Activated naive CD4-positive, alpha-beta T cell treated with anti-CD3 and anti-CD28 coated beads for 36 hours (primary cell): ENCODE measurements at places on chromosomes 12 and 14.

GRCh38 chr12:107570721-107571120 lies 114.9 kb upstream of the PWP1 start:
- no peak for DNase-seq

DNA sequence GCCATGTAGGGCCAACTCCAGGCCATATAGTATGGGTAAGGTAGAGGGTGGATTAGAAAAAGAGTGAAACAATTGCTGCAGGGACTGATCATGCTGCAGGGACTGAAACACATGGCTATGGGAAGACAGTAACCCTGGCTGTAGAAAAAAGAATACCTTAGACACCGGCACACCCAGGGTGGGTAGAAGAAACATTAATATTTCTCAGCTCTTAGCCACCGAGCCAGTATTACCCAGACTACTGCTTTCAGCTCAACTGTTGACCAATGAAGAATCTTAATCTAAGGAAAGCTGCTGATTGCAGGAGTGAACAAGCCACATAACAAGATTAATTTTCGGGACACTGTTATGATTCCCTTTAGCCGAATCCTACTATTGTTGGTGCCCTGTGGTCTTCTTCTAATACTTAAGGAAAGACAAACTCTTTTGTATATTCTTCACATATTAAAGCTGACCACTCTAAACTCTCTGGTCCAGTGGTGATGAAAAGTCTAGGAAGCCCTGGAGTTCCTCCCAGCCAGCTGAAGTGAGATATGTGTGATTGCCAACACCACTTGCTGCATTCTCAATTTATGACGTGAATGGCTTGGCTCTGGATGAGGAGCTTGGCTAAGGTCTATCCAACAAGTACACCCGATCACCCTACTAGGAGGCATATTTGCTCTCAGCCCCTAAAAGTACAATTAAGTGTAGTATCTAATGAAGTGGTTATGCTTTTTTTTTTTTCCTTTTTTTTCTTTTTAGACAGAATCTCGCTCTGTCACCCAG lies 69.2 kb downstream of the NOVA1 start:
- no peak for DNase-seq

- no peak for DNase-seq
Measured at GRCh38 chr14:88848571-88848970, 24.1 kb downstream of the TTC8 start.

DNA sequence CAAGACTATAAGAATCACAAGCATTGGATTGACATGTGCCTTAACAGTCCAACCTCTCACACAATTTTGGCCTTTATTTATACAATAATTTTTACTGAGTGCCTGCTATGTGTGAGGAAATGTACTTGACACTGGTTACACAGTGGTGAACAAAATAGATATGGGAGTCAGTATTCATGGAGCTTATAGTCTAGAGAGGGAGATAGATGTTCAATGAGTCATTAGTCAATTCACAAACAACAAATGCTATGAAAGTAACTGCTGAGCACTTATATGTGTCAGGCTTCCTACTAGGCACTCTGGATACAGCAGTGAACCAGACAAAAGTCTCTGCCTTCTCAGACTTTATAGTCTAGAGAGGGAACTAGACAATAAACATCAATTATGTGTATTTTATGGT lies 3.7 kb downstream of the CFAP54 start:
- no peak for DNase-seq

DNA sequence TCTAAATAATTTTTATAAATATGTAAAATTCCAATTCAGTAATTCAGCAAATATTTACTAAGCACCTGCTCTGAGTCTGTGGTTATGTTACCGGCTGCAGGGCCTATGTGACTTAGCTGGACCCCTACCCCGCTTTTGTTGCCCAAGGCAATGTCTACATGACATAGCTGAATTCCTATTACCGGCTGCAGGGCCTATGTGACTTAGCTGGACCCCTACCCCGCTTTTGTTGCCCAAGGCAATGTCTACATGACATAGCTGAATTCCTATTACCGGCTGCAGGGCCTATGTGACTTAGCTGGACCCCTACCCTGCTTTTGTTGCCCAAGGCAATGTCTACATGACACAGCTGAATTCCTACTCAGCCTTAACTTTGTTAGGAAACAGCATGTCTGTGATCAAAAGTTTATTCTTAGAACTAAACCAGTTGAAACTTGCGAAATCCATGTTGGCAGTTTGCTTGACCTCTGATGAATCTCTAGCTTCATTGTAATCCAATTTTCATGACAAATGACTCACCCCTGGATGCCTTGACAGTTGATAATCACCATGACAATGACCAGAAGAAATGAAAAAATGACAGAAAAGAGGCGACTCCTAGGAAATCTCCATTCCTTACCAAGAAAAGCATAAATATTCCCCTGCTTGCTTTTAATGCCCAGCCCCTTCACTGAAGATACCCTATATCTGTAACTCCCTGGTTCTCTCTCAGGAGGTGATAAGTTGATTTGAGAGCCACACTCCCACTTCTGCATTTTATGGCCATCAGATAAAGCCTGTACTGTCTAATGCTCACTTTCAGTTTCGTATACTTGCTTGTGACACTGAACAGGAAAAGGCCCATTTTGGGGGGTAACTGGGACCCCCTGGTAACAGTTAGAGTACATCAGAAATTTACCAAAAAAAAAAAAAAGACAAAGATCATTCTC lies 148.4 kb upstream of the SYT10 start:
- DNase-seq = no peak

DNA sequence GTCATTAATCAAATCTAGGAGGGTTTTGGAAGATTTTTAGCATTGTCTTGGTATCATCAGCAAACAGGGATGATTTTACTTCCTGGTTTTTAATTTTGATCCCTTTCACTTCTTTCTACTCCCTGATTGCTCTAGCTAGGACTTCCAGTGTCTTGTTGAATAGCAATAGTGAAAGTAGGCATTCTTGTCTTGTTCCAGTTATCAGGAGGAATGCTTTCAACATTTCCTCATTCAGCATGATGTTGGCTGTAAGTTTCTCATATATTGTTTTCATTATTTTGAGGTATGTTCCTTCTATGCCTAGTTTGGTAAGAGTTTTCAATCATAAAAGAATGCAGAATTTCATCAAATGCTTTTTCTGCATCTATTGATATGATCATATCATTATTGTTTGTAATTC lies 244.2 kb upstream of the CLEC14A start:
- no peak for DNase-seq

DNA sequence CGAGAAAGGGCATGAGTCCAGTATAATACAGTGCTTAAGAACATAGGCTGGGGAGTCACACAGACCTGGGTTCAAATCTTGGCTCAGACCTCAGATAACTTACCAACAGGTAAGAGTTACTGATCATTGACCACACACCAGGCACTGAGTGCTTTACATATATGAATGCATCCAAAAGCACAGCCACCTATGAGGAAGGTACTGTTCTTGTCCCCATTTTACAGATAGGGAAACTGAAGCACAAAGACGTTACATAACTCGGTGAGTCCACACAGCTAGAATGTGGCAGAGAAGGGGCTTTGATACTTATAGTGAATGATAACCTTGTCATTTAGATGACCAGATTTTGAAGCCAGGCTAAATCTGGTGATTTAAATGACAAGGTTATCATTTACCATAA lies 27.6 kb downstream of the FAIM2 start:
- DNase-seq = no peak

GRCh38 chr14:90114554-90114953 lies 52.8 kb downstream of the KCNK13 start:
- DNase-seq = no peak

DNA sequence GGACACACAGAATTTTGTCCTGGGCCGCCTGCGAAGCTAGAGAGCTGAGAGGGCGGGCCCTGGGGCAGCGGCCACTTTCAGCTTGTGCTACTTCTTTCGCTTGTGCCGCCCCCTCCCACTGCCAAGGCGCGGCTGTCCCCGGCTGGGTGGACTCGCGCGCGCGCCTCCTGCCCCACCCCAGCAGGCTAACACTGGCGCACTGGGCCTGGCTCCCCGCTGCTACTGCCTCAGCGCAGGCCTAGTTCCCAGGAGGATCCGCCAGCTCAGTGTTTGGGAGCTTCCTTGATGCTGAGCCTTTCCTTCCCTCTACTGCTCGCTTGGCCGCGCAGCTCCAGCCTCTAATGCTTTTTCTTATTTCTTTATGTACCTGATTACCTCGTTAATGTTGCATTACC lies 27.4 kb upstream of the METAP2 start:
- no peak for DNase-seq

- DNase-seq = peak; percentile 75
Measured at GRCh38 chr12:93387780-93388179, 10.1 kb downstream of the NUDT4 start.

GRCh38 chr12:93847517-93848474 lies 170.6 kb downstream of the CRADD start:
- no peak for DNase-seq

GRCh38 chr14:75476274-75476995 lies 45.8 kb upstream of the BATF start:
- DNase-seq = no peak

- peak; percentile 62 for DNase-seq
Measured at GRCh38 chr12:46219877-46220655, 48.8 kb downstream of the SLC38A1 start.

DNA sequence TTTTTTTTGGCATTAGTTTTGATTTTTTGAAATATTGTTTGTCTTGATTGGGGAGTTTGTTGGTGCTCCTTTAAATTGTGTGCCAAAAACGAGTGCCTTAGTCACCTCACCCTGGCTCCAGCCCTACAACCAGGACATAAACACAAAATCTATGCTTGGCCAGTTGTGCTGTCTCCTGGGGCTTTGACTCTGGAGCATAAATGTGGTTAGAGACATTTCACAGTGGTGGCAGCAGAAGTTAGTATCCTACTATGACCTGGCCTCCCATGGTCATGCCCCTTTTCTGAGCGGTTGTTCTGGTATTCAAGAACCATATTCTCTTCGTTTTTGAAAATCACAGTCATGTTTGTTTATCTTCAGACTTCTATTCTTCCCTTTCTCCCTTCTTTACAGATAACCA lies 70.7 kb upstream of the PSMA6 start:
- DNase-seq = no peak

- DNase-seq = peak; percentile 33
Measured at GRCh38 chr14:64971943-64972791, at the start of gene RAB15. TSS of gene RAB15 (minus strand) at chr14:64972336. CDS start at chr14:64972076, 260 bp downstream.

DNA sequence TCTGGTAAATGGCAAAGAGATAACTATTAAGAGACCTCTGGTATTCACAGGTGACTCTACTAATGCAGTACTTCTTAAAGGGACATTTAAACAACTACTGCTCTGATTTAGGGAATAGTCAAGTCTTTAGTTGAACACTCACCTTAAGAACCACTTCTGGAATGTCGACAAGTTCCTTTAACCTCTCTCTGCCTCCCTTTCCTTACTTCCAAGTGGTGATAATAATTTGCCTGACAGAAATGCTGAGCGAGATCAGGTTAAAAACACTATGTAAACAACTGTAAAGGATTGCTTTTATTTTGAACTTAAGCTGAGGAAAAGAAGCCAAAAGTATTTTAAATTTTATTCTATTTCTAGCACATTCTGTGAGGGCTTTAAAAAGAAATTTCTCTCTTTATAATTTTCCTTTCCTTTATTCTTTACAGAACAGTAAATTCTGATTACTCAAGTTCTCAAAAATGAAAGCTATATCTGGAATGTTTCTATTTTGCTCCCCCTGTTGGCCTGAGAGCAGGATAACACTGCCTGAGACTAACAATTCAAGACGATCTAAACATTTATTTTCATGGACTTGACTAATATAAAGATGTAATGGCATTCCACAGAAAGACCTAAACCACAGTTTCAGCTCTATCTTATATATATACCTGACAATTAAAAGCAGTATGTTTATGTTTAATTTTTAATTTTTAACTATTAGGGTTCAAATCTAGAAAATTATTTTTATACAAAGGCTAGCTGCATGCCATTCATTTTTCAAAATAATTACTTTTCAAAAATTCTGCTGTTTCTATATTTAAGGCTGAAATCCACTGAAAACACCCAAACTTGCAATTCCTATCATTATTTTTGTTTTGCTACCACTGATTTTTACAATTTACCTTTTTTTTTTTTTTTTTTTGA lies 29.2 kb downstream of the ZCCHC8 start:
- peak; percentile 24 for DNase-seq

- DNase-seq = no peak
Measured at GRCh38 chr14:20774258-20774824, 6.1 kb downstream of the EDDM3B start.

GRCh38 chr14:54133896-54134295 lies 177.3 kb upstream of the BMP4 start:
- no peak for DNase-seq

DNA sequence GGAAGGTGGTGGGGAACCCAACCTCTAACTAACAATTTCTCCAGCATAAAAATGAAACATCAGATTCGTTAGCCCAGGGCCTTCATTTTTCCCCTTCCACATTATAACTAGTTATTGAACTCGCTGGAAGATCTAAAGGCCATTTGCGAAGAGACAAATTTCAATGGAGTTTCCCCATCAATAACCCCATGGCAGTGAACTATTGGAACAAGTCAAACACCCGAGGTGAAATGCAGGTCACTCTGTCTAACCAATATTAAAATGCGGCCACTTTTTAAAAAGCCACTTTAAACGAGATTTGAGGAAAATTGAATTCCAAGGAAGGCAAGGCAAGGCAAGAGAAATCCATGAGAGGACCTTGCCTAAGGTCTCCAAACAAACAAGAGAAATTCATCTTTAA lies 4.5 kb upstream of the HOXC4 start:
- no peak for DNase-seq

DNA sequence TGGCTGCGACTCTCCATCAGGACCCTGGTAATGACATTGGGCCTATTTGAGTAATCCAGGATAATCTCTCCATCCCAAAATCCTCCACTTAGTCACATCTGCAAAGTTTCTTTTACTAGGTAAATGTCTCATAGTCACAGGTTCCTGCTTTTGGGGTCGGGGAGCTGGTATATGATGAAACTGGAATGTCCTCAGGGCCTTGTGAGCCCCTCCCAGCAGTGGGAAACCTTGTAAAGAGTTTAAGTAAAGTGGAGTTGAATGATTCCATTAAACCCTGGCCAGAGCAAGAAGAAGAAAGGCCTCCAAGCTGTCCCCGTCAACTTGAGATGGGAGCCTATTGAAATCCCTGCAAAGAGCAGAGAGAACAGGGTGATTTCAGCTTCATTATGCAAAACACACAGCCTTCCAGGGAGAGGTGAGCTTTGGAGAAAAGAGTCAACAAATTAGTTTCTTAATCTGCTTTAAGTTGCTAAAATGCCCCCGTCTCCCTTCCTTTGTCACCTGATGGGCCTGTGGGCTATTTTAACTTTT lies 12.6 kb downstream of the WSCD2 start:
- DNase-seq = no peak

GRCh38 chr14:99779751-99780150 lies 13.5 kb upstream of the EML1 start:
- no peak for DNase-seq

- DNase-seq = no peak
Measured at GRCh38 chr14:63874223-63874622, 21.4 kb downstream of the SYNE2 start.
